Keratinocyte (primary cell): ENCODE measurements at places on chromosomes 5 and 9.

DNA sequence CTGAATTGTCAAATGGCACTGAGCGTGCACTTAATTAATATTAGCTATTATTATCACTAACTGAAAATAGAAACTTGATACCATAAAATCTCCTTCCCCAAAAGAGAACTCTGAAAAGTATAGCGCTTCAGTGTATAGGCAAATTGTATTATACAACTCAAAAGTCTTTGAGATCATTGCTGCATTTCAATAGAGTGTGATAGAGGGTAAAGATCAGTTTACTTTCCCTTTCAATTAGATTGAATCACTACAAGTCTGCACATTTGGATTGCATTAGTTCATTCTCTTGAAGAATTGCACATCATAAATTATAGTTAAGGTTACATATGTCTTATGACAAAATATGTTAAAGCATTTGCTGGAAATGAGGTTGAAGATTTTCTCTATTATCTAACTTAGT, 13.4 kb upstream of the GRIN3A start:
- no peak for DNase-seq

GRCh38 chr9:127977884-127978647, 2.7 kb downstream of the EEIG1 start:
- DNase-seq: no peak

GRCh38 chr9:1261266-1261665, 211.1 kb downstream of the DMRT2 start:
- no peak for DNase-seq

DNA sequence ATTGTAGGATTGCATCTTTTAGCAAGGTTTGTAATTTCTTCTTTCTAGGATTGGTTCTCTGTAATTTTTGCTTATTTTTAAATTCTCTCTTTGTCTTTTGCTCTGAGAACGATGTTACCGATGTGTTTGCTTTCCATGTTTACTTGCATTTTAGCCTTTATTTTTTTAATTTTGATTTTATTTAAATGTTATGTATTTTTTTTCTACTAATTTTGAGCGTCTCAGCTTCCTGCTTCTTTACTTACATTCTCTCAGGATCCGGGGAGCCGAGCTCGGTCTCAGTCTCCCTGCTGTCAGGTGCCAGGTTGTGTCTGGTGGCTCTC, 20.9 kb downstream of the ANXA2R start:
- no peak for DNase-seq

DNA sequence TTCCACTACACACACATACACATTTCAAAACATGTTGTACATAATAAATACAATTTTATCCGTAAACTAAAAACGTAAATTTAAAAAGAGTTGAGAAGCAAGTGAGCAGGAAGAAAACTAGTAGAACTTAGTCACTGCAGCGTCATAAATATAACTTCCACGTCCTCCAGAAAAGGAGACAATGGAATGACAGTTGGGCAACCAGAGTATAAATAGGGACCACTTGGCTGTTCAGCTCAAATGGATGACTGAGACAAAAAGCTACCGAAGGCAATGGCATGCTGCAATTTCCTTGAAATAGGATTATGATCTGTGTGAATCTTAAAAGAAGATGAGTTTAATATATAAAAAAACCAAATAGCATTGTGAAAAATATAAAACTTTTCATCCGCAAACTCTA, 438.5 kb upstream of the RGMB start:
- DNase-seq: no peak

- no peak for DNase-seq
These were observed 441.6 kb downstream of the GADD45G start for GRCh38 chr9:90046317-90046861.

GRCh38 chr5:122846051-122846550, 688 bp downstream of the SNX24 start:
- DNase-seq: no peak

DNA sequence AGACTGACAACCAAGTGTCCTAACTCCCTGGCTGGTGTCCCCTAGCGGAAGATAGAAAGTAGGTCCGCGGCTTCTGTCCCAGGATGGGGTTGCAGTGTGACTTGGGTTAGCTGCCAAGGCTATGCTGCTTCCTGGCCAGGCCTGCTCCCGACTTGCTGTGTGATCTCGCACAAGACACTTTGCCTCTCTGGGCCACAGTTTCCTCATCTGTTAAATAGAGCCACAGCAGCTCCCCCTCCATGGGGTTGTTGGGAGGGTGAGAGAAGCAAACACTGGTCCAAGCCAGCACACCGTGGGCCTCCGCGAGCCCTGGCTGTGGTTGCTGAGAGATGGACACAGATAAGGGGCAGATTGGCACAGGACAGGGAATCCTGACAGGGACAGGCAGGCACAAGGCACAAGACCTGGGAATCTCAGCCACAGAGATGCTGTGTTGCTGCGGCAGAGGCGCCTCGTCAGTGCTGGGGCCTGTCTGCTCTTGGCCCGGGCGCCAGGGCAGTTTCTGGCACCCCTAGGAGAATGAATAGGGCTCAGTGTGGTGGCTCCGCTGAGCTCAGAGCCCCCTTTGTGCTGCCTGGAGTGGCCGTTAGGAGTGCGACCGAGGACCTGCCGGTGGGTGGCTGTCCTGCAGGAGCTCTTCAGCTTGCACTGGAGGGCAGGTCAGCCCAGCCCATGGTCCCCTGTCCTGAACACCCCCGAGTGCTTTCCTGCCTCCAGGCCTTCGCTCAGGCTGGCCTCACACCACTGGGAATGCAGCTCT, 1.8 kb upstream of the SH2D3C start:
- DNase-seq: no peak

GRCh38 chr9:118459913-118460312, 755.7 kb downstream of the TLR4 start:
- DNase-seq: no peak

DNA sequence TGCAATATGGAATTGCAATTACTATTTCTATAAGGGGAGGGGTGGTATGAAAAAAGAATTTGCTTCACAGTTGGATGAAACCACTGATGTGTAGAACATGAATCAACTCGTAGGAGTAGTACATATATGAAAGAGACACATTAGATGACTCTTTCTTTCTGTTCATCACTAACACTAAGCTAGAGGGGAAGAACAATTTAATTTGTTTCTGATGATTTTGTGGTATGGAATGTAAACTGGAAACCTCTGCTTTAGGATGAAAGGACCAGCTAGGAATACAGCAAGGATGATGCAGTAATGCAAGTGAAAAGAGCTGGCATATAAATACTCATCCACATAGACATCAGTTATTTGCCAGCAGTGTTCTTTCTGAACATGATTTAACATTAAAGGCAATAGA, 113.4 kb downstream of the PAPPA start:
- DNase-seq: peak; percentile 21

GRCh38 chr5:132102101-132102701, 28.6 kb downstream of the CSF2 start:
- DNase-seq: no peak

DNA sequence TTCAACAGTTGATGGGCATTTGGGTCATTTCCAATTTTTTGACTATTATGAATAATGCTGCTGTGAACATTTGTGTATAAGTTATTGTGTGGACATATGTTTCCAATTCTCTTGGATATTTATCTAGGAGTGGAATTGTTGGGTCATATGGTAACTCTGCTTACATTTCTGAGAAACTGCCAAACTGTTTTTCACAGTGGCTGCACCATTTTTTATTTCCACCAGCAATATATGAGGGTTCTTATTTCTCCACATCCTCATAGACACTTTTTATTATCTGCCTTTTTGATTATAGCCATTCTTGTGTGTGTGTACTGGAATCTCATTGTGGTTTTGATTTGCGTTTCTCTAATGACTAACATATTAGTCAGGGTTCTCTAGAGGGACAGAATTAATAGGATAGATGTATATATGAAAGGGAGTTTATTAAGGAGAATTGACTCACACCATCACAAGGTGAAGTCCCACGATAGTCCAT, 14.7 kb upstream of the MED27 start:
- DNase-seq: no peak
